ENCODE measurements at places on chromosomes 4 and X.

GRCh38 chr4:117370944-117371668, 285.7 kb upstream of the TRAM1L1 start:
- no peak for DNase-seq

- peak; percentile 60 for DNase-seq
Observed at GRCh38 chr4:76950052-76950955, 752 bp downstream of the SEPTIN11 start.

GRCh38 chr4:14768449-14768848, 233.8 kb upstream of the CPEB2 start:
- DNase-seq: no peak

GRCh38 chr4:66331761-66332160, 661.5 kb upstream of the EPHA5 start:
- no peak for DNase-seq

- DNase-seq: no peak
Observed at GRCh38 chr4:106718548-106718947, 317.6 kb downstream of the DKK2 start.

GRCh38 chr4:101290654-101291053, 56.7 kb downstream of the PPP3CA start:
- DNase-seq: no peak

- DNase-seq: no peak
Observed at GRCh38 chrX:3699821-3700381, 13.5 kb downstream of the PRKX start.

DNA sequence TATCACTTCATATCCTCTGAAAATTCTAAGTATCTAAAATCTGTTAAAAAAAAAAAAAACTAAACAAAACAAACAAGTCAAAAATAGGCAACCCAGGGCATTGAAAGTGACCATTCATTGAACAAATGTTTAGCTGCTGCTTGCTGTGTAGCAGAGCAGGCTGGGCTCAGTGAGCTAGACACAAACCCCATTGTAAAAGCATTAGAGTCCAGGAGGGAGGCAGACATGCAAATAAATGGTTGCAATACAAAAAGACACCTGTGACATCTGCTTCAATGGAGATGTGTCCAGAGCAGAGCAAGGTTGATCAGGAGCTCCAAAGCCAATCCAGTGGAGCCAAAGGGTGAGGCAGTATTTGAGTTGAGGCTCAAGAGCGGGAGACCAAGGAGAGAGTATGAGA, 267.3 kb upstream of the GATB start:
- DNase-seq: no peak

DNA sequence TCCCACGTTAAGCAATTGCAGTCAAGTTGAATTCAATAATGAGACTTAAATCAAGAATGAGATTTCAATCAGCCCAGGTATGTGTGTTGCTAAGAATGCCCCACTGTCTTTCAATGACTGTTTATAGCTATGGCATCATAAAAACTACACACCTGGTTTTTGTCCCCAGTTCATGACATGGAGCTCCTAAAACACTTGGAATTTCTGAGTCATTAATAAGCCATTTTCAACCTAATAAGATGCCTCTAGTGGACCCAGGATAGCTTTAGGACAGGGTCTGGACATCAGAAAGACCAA, 72.7 kb upstream of the STS start:
- DNase-seq: no peak

GRCh38 chrX:10109695-10110094, 47.1 kb upstream of the CLCN4 start:
- DNase-seq: no peak

GRCh38 chr4:13891544-13891939, 264.0 kb upstream of the BOD1L1 start:
- DNase-seq: no peak

GRCh38 chrX:9880237-9880636, 86.9 kb upstream of the CLDN34 start:
- DNase-seq: no peak

DNA sequence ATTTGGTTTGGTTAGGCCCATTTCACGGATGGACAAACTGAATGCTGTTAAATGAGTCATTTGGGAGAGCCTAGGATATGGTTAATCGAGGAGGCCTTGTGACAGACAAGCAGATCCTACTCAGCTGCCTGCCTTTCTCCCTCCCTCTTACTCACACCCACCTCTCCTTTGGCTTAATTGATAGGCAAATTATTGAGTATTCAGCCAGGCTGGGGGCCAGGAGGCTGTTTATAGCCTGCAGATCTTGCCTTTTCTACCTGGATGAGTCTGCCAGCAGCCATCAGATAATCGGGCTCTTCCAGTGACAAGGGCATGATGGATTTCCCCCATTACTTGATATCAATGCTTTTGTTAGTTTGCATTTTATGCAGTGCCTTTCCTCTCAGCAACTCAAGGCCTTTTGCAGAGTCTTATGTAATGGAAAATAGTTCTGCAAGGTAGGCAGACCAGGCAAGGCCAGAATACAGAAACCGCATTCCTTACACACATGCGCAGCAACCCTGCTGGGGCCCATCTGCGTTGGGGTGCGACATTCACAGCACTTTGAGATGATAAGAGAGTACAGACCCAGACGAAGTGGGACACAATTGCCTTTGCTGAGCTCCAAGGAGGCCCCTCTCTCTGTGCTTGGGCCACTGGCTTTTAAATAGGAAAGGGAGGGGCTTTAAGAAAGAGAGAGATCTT, 96.2 kb upstream of the ATP6AP2 start:
- DNase-seq: no peak

DNA sequence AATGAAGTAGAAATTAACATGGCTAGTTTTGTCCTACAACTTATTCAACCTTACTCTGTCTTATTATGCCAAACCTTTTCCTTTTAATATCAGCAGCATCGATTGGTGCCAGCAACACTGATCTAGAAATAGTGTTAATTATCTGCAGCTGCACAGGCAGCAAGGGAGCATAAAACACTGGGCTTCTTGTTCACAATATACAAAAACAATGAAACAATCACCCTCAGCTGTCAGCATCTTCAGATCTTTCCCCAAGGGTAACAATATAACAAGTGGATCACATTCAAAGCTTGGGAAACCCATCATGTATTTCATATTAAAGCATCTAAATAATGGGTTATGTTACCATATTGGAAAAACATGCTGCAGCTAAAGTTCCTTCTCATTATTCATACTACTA, 238.1 kb downstream of the SPOCK3 start:
- no peak for DNase-seq

DNA sequence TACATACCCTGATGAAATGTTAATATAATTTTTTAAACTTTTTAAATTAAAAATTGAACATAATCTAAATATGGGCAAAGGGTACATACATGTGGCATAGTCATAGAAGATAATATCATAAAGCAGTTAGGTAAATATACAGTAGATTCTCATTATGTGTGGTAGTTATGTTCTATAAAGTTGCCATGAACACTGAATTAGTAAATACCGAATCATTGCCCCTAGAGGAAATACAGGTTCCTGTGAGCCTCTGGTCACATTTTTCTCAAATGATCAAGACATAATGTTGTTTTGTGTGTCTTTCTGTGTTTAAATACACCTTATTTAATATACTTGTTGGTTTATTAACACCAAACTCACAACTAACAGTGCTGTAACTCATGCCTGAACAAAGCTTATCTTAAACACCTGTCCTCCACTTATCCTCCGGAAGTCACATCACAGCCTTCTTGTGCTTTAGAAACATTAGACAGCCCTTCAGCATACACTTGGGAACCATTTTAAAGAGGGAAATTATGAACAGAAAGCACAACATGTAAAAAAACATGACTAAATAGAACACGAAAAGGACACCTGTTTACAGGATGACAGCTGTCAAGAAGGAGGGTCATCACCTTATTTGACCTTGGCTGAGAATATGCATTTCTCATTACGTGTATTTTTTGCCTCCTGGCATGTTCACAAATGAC, 169.4 kb upstream of the NAP1L5 start:
- DNase-seq: no peak

GRCh38 chrX:134426281-134426680, 33.7 kb upstream of the HPRT1 start:
- no peak for DNase-seq

DNA sequence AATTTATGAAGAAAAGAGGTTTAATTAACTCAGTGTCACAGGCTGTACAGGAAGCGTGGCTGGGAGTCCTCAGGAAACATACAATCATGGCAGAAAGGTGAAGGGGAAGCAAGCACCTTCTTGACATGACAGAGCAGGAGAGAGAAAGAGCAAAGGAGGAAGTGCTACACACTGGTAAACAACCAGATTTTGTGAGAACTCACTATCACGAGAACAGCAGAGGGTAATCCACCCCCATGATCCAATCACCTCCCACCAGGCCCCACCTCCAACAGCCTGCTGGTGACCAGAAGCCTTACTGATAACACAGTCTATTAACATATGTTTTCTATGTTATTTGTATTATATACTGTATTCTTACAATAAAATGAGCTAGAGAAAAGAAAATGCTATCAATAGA, 254.8 kb downstream of the PCDH10 start:
- DNase-seq: no peak

DNA sequence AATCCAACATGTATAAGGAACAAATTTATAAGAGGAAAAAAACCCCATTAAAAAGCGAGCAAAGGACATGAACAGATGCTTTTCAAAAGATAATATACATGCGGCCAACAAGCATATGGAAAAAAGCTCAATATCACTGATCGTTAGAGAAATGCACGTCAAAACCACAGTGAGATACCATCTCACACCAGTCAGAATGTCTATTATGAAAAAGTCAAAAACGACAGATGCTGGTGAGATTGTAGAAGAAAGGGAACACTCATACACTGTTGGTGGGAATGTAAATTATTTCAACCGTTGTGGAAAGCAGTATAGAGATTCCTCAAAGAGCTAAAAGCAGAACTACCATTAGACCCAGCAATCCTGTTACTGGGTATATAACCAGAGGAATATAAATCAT, 465.4 kb downstream of the TMA16 start:
- DNase-seq: no peak

GRCh38 chrX:10280071-10280470, 123.3 kb downstream of the CLCN4 start:
- no peak for DNase-seq

DNA sequence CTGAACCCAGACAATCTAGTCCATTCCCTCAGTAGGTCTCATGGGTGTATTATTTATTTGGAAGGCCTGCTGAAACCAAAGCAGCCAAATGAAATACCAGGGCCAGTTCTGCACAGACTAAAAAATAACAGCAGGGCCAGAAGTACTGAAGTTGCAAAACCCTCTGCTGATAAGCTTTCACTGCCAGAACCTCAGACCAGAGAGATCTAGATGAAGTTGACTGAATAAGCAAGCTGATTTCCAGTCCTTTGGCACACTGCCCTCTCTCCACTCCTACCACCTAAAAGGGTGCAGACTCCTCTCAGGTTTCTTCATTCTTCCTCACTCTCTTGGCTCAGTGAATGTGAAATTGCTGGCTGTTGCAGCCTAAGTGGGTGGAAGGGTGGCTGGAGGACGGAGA, 276.7 kb upstream of the KLF3 start:
- no peak for DNase-seq

- no peak for DNase-seq
Observed at GRCh38 chr4:35760807-35761206, 483.5 kb downstream of the ARAP2 start.

DNA sequence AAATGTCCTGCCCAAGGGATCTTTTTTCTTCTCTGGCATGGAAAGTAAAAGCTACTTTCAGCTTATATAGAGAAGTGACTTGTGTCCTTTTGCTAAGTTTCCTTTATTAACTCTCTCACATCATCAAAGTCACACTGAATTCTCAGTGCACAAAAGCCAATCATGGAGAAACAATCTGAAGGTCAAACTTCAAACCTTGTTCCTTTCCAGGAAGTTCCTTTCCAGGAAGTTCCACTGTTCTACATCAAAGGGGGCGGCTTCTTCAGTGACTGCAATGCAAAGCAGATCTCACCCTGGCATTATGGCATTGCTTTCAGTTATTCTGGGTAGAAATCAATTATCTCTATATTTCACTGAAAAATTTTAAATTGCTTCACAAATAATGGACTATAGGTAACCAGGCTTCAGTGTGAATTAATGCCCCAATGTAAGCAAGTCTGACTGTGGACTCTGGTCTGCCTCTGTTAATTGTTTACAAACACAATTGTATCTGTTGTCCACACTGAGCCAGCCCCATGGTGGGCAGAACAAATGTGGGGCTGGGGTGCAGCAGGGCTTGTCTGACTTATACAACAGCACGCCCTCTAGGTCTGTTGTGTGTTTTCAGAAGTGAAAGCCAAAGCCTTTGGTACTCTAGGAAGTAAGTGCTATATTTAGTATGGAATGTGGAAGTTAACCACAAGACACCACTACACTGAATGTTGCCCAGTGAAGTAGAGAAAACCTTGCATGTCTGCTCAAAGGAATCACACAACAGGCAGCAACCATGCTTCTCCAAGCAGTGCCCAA, 98.8 kb downstream of the CDS1 start:
- DNase-seq: no peak

GRCh38 chr4:128468123-128468989, 180.7 kb upstream of the PGRMC2 start:
- no peak for DNase-seq

GRCh38 chrX:124145749-124146148, 184.2 kb downstream of the STAG2 start:
- DNase-seq: no peak

- no peak for DNase-seq
Observed at GRCh38 chrX:100926453-100926852, 2.3 kb downstream of the XKRX start.

- no peak for DNase-seq
Observed at GRCh38 chr4:28508636-28509035, 1648.0 kb downstream of the STIM2 start.

DNA sequence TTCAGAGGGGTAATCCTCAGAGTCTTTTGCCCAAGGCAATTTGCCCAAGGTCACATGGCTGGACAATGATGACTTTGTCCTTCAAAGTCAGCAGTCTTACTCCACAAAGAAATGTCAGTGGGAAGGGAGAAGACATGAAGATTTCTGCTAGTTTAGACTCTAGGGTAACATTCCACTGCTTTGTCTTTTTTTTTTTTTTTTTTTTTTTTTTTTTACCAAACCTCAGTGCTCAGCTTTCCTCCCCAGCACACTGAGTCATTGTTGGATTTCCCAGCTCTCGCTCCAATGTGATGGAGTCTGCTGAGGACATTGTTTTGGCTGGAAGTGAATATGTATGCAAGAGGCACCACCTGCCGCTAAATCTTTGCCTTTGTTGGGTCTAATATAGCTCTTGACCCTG, 7.2 kb upstream of the C1QTNF7 start:
- no peak for DNase-seq

DNA sequence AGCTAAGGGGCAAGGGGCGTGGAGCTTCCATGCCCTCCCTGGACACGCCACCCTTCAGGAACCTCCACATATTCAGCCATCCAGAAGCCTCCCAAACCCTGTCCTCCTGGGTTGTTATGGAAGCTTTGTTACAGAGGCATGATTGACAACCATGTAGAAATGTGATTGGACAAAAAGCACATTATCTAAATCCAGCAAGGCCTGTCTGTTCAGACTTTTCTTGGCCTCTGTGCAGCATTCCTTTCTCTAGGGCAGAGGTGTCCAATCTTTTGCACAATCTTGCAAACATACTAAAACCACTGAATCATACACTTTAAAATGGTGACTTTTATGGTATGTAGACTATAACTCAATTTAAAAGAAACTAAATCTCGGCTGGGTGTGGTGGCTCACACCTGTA, 12.7 kb downstream of the STEEP1 start:
- DNase-seq: no peak
